Fibroblast of the aortic adventitia (primary cell): ENCODE measurements at places on chromosomes 3 and 15. TPM values are rescaled to one million over a fixed set of nuclear protein-coding genes. Genes with fewer than 3 reads are reported as not detected.

Gene CKMT1B
- total RNA-seq = not detected in 2 replicates

Gene NOX5
- total RNA-seq = 0.08 and 0.27 TPM in 2 replicates

Gene ARHGEF26
- 2.0 and 4.3 TPM in 2 replicates for total RNA-seq

Gene CD276
- 87.3 and 121 TPM in 2 replicates for total RNA-seq

Gene GOLGA8G
- not detected in 2 replicates for total RNA-seq

Gene PLA2G4D
- not detected in 2 replicates for total RNA-seq

Gene IL17RB
- 0.81 TPM in 1 of 2 replicates, not detected in the other for total RNA-seq
